ENCODE measurements at places on chromosomes 3 and 15. TPM values are rescaled to one million over a fixed set of nuclear protein-coding genes. Genes with fewer than 3 reads are reported as not detected.
A peak's percentile ranks its signal among the peaks of the same experiment; 100 is the strongest.

Gene FBXO40
- not detected for total RNA-seq

DNA sequence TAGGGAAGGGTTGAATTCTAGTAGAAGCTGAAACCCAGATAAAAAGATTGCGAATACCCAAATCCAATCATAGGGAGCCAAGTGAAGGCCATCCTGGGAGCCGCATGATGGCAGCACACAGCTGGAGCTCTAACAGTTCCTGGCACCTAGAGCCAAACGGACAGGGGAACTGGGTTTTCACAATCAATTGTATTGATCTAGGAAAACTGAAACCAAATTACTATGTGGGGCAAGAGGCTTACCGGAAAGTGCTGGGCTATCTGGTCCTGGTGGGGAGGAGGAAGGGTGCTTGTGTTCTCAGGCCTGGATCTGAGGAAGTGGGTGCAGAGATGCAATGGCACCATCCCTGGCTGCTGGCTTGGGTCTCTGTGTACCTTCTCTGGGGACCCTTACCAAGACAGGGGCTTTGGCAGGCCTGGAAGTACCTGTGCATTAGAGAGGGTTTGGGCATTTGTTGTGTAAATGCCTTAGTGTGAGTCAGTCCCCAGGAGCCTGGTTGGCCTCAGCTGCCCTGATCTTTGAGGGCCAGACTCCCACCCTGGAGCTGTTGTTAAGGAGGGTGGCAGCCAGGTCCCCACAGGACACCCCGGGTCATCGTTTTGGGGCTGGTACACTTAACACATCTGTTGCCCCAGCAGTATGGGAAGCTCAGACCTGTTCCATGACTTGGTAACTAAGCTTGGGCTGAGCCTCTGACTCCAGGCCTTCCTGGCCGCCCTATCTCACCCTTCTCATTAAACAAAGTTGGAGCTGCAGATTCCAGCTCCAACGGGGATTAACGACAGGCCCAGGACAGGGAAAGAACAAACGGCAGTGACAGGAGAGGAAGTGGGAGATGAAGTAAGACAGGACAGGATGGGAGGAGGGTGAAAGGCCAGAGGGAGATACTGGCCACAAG, 8.9 kb upstream of the FURIN start:
- H3K36me3 ChIP-seq, result no peaks in the 10 kb centered on the region
- H3K27ac ChIP-seq, result no peak overlapping the region
- H3K4me3 ChIP-seq, result no peak overlapping the region
- no peaks in the 10 kb centered on the region for H3K27me3 ChIP-seq

DNA sequence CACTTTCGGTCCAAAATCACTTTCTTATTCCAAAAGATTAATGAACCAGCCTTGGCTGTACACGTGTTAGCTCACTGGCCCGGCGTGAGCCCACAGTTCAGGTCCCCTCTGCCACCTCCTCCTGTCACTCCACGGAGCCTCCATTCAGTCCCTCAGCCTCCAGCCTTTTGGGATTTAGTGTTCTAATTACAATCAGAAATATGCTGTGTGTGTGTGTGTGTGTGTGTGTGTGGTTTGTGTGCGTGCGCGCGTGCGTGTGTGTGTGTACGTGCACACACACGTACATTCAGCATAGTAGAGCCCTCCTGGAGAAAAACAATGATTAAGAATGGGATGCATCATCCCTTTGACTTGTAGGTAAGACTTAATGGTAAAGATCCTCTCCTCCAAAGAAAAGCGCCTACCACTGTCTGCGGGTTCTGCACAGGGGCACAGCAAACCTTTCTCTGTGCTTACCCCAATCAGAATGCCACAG, 801 bp downstream of the CA12 start:
- H3K27me3 ChIP-seq, result no peaks in the 10 kb centered on the region
- H3K27ac ChIP-seq, result no peak overlapping the region
- H3K4me3 ChIP-seq, result no peak overlapping the region
- no peaks in the 10 kb centered on the region for H3K36me3 ChIP-seq

GRCh38 chr3:150784747-150785125, 21.8 kb upstream of the SIAH2 start:
- DNase-seq, result no peak
- no peaks in the 10 kb centered on the region for H3K36me3 ChIP-seq
- no peaks in the 10 kb centered on the region for H3K4me1 ChIP-seq

DNA sequence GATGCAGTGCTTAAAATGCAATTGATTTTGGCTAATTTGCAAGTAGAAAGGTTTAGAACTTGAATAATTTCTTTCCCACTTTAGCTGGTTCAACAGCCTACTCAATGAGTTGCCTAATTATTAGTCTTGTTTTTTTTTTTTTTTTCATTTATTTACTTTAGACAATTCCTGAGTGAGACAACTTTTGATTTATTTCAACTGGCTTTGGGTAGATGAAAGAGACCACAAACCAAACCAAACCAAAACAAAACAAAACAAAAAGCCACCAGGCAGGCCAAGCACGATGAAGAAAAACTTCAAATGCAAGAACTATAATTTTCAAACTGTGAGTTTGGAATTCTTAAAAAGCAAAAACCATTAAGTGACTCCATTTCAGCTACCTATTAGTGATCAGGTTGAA, 469.9 kb downstream of the GBE1 start:
- H3K4me1 ChIP-seq, result no peaks in the 10 kb centered on the region
- H3K4me3 ChIP-seq, result no peak overlapping the region
- DNase-seq, result no peak
- H3K27me3 ChIP-seq, result no peaks in the 10 kb centered on the region
- no peaks in the 10 kb centered on the region for H3K36me3 ChIP-seq

- no peaks in the 10 kb centered on the region for H3K27me3 ChIP-seq
- no peaks in the 10 kb centered on the region for H3K36me3 ChIP-seq
- no peak for DNase-seq
- H3K4me1 ChIP-seq, result no peaks in the 10 kb centered on the region
- H3K4me3 ChIP-seq, result peak overlapping the region; percentile 75
- H3K27ac ChIP-seq, result peak overlapping the region; percentile 75
These were observed 542 bp upstream of the MEIS2 start for GRCh38 chr15:37100966-37101215.

DNA sequence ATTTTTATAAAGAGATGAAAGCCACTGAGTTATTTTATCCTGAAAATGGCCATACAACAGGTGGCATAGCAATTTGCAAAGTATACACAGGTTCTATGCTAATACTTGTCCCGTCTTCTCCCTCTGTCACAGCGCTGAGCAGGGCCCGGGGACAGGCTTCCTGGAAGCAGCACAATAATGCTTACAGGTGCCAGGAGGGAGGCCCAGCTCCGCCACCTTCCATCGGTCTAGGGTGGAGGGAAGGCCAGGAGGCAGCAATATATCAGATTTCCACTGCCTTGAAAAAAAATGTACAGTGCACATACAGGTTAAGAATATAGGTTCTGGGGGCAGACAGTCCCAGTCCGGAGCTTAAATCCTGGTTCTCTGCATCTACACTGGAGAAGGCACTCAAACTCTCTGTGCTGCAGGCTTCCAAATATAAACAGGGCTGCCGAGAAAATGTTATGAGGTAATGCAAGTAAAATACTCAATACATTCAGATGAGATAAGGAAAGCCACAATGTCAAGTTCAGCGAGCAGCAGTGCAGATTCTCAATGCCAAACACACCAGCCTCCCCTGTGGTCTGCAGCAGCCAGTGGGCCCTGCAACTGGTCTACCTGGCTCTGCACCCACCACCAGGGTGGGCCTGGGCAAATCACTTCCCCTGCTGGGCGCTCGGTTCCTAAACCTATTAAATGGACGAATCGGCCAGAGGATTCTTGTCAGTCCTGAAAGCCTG, 189.6 kb downstream of the XXYLT1 start:
- H3K27me3 ChIP-seq, result no peaks in the 10 kb centered on the region
- H3K36me3 ChIP-seq, result no peaks in the 10 kb centered on the region
- DNase-seq, result no peak
- H3K27ac ChIP-seq, result no peak overlapping the region
- no peak overlapping the region for H3K4me3 ChIP-seq

GRCh38 chr3:53689681-53690080, 156.5 kb downstream of the CHDH start:
- H3K36me3 ChIP-seq, result no peaks in the 10 kb centered on the region
- no peaks in the 10 kb centered on the region for H3K4me1 ChIP-seq
- no peak overlapping the region for H3K4me3 ChIP-seq
- DNase-seq, result no peak

DNA sequence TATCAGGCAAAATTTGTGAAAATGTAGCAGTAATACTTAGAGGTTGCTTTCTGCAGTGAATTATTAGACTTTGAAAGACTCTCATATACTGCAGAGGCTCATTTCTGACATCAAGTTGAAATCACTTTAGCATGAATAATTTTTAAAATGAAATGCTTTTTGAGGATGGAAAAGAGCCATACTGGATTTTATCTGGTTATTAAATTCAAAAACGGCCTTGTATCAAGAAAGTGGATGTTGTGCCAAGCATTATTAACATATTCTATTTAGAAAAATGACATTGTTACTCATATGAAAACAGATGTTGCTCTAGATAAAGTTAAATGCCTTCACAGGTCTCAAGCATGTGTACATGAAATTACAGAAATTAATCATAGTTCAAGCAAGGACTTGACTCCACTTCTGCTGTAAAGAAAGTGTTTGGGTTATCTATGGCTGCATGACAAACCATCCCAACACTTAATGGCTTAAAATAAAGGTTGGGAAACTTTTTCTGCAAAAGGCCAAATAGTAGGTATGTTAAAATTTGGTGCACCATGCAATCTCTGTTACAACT, 64.5 kb upstream of the ZNF280D start:
- H3K36me3 ChIP-seq, result no peaks in the 10 kb centered on the region
- H3K27me3 ChIP-seq, result no peaks in the 10 kb centered on the region
- H3K27ac ChIP-seq, result no peak overlapping the region
- no peaks in the 10 kb centered on the region for H3K4me1 ChIP-seq
- DNase-seq, result no peak
- H3K4me3 ChIP-seq, result no peak overlapping the region

Gene RAB6B
- 2.1 TPM for total RNA-seq

- H3K4me1 ChIP-seq, result no peaks in the 10 kb centered on the region
- no peaks in the 10 kb centered on the region for H3K36me3 ChIP-seq
- DNase-seq, result no peak
- no peak overlapping the region for H3K4me3 ChIP-seq
These were observed 47.2 kb downstream of the SLITRK3 start for GRCh38 chr3:165148876-165149441.

Gene HIGD2B
- not detected for total RNA-seq

DNA sequence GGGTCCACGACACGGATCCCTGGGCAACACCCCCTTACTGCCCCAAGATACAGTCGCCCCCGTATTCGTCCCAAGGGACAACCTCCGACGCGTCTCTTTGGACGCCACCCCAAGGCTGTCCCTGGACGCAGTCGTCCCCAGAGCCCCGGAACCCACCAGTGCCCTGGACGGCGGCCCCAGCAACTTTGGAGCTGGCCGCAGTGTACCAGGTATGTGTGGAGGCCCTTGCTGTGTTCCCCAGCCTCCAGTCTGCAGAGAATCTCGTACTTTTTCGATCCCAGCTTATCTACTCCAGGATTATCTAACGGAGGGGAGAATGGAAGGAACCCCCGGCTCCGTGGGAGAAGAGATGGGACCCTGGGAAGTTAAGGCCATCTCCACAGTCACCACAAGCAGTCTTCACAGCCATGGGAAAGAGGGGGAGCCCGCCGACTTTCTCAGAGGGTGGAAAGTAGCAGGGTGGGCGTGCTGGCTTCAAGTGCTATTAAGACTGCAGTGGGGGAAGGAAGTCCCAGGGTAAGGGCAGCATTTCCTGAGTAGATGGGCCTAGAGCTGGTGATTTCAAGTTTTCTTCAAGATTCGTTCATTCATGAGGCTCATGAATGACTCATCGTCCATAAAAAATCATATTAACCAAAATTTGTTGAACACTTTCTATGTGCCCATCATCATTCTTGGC, 1.1 kb downstream of the MESP2 start:
- H3K4me1 ChIP-seq, result peaks cover 11% of the 10 kb centered on the region
- no peaks in the 10 kb centered on the region for H3K27me3 ChIP-seq
- no peak overlapping the region for H3K27ac ChIP-seq
- peak overlapping the region; percentile 50 for H3K4me3 ChIP-seq
- no peak for DNase-seq

Gene COL6A6
- total RNA-seq, result 0.22 TPM

DNA sequence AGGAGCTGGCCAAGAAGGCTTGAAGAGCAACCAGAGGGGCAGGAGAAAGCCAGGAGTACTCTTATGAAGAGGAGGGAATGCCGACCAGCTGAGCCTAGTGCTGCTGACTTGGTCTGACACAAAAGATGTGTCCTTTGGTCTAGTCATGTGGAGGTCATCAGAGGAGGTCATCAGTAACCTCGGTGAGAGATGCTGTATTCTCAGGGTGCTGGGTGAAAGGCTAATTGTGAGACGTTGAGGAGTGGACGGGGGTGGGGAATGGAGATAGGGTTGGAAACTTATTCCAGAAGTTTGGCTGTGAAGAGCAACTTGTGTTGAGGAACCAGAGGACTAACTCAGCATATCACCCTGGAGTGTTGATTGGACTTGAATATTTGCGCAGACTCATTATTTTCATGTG, 5.5 kb downstream of the CRTC3 start:
- no peak for DNase-seq
- H3K4me1 ChIP-seq, result peaks cover 14% of the 10 kb centered on the region
- H3K36me3 ChIP-seq, result peaks cover 5% of the 10 kb centered on the region
- no peak overlapping the region for H3K27ac ChIP-seq

DNA sequence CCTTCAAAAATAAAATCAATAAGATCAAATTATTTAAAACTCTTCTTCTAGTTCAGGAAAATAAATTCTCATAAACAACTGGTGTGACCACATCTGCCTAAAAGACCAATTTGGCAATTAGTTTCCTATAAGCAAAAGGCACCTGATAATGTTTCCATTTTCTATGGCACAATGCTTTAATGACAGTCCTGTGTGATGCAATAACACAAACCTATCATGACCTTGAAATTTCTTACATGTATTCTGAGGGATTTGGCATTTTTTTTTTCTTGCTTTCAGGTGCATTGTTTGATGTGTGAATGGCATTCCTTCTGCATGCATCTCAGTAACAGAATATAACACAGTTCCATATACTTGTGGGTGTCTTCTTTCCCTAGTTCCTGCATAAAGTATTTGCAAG, 32.5 kb upstream of the FRMD5 start:
- H3K27ac ChIP-seq, result no peak overlapping the region
- H3K4me1 ChIP-seq, result no peaks in the 10 kb centered on the region
- no peaks in the 10 kb centered on the region for H3K36me3 ChIP-seq
- H3K4me3 ChIP-seq, result no peak overlapping the region
- H3K27me3 ChIP-seq, result no peaks in the 10 kb centered on the region

DNA sequence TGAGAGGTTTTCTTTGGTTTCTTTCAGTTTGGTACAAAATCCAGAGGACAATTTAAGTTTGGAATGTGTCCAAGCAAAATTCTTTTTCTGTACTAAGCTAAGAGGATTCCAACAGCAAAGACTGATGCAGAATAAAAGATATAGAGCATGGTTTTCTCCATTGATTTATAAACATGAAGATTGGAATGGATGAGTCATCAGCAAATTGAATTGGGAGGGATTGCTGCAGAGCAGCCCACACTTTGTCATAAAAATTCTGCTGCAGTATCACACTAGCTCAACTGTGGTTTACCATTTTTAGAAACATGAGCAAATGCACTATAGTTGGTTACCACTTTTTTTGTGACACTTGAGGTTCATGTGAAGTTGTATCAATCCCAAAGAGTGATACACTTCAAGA, 16.1 kb upstream of the LARP6 start:
- no peak overlapping the region for H3K4me3 ChIP-seq
- no peak for DNase-seq
- H3K36me3 ChIP-seq, result no peaks in the 10 kb centered on the region
- H3K27me3 ChIP-seq, result no peaks in the 10 kb centered on the region
- no peaks in the 10 kb centered on the region for H3K4me1 ChIP-seq
- no peak overlapping the region for H3K27ac ChIP-seq

Gene ARHGAP31
- 46.5 TPM for total RNA-seq
